HEK293T (cell line): ENCODE measurements at places on chromosomes 1 and 21.

- no peak for DNase-seq
These were observed 360.6 kb upstream of the USP24 start for GRCh38 chr1:55575571-55576279.

DNA sequence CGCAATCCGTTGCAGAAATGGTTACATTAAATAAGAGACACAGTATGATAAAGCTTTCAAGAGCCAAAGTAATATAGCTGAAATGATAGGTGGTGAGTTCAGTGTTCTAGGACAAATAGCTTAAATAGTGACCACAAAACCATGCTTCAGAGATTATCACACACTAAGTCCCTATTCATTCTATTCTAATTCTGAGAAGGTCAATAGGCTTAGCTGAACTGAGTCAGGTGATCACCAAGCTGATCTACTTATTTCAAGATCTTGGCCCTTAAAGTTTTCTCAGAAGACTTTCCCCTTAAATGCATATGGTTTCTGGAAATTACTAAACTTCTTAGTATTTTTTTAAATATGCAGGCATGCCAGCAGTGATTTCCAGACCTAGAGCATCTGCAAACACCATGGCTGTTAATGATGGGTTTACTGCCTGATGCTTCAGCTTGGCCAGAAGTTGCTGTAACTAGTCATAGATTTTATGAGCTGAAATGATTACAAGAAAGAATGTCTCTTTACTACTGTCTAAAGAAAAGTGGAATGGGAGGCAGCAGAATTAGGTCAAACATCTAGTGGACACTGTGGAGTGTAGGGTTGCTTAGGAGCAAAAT is 242.9 kb downstream of the ST6GALNAC3 start:
- DNase-seq = no peak

DNA sequence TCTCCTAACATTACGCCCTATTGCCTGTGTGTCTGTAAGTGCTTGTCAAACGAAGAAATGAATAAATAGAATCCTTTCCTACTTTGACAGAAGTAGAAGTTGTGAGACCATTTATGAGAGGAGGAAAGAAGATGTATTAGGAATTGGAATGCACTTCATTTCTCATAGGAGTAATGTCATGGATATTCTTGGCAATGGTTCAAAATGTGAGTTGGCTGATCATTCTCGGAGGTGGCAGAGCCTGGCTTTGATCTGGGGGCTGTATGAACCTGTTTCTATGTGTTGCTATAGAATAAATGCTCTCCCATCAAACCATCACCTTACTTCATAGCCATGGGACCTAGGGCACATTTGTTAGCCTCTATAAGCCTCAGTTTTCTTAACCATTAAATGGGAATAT is 10.1 kb upstream of the SERBP1 start:
- DNase-seq = no peak

GRCh38 chr1:156445789-156446263 is 54.7 kb downstream of the MEF2D start:
- DNase-seq = peak; percentile 92

- DNase-seq = no peak
These were observed 58.9 kb downstream of the ZNF648 start for GRCh38 chr1:182002570-182002969.

- DNase-seq = peak; percentile 55
These were observed 574.0 kb downstream of the KCNT2 start for GRCh38 chr1:196034080-196034706.

- DNase-seq = no peak
These were observed 52.8 kb upstream of the SELENON start for GRCh38 chr1:25747046-25747719.

DNA sequence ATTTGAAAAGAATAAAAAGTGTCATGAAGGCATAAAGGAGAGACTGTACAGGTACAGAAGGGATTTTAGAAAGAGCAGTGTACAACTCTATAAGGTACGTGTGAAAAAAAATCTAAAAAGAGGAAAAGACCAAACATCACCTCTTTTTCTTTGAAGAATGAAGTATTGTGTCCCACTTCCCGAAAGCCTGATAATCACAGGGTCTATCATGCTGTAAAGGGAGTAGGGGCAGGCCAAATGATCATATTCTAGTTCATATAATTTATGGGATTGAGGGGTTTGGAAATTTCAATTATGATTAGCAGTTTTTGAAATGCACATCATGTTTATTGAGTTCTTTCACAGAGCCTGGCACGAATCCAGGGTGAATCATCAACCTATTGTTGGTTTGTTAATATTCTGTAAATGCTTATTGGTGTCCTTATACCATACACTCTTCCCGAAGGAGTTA is 910 bp upstream of the RERE start:
- DNase-seq = no peak

DNA sequence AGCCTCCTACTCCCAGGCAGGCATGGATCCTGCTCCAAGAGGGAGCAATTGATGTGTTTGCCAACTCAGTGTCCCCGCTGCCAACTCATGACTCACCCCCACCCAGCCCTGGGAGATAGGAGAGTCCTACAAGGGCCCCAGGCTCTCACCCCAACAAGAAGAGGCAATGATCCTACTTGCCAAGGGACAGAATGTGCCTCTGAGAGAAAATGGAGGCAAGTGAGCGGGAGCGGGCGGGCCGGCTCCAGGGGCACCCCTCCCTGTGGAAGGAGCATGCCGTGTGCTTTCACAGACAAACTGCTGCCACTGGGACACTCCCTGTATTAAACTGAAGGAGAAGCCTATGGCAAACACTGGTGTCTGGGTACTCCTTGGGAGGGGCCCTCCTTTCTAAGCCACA is 16.7 kb downstream of the PKP1 start:
- no peak for DNase-seq

- no peak for DNase-seq
These were observed 1085.7 kb downstream of the NCAM2 start for GRCh38 chr21:22083899-22084298.

- no peak for DNase-seq
These were observed 88.3 kb downstream of the PIK3R3 start for GRCh38 chr1:46044116-46044515.

GRCh38 chr1:175367039-175367758 is 174.6 kb upstream of the KIAA0040 start:
- no peak for DNase-seq

- DNase-seq = no peak
These were observed 10.1 kb downstream of the ZBTB37 start for GRCh38 chr1:173878251-173878650.

DNA sequence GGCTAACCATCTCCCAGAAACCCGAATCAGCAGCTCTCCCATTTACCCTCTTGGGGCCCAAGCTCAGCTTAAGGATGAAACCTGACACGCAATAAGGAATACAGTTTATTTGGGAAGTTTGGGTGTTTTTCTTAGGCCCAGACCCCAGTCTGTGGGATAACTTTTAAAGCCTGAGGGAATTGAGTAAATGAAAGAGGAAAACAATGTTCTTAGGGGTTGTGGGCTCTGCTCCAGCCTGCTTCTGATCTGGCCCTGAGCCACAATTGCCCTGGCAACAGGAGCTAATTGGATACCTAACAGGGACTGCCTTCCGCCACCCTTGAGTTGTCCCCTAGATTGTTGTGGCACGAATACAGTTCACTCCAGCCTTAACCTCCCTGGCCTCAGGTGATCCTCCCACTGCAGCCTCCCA is 20.1 kb downstream of the DYRK3 start:
- no peak for DNase-seq

DNA sequence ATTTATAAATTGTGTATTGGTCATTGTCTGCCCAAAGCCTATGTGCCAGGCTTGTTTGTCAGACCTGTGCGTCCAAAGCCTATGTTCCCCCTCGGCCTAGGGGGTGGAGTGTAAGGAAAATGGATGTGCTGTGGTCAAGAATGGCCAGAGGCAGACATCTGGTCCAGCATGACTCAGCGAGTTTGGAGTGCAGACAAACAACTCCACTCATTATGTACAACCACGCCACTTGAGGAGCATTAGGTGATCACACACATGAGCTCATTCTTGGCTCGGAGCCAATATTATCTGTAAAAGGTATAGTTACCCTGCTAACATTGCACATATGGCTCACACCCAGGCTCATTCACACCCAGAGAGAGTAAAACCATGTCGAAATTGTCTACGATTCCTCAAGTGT is 1047.6 kb upstream of the ADGRL4 start:
- DNase-seq = peak; percentile 41

GRCh38 chr1:180053594-180054567 is 99.3 kb downstream of the CEP350 start:
- DNase-seq = no peak
